Stimulated activated CD4-positive, alpha-beta T cell treated with anti-CD3 and anti-CD28 coated beads, Interleukin-12 subunit alpha, Interleukin-12 subunit beta, amount 100 ng/mL, for 24 hours (primary cell): ENCODE measurements at places on chromosomes 11 and 22.

DNA sequence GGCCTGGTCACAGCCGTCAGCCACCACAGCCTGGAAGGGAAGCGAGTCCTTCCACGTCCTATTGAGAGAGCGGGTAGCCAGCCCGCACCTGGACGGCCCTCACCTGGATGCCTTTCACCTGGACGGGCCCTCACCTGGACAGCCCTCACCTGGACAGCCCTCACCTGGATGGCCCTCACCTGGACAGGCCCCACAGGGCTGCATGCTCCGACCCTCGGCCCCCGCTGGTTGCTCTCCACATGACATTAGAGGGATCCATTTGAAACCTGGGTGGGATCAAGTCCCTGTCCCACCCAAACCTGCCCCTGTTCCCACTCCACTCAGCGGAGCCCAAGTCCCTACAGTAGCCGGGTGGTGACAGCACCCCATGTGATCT, 3.7 kb downstream of the C1QTNF6 start:
- DNase-seq: no peak

DNA sequence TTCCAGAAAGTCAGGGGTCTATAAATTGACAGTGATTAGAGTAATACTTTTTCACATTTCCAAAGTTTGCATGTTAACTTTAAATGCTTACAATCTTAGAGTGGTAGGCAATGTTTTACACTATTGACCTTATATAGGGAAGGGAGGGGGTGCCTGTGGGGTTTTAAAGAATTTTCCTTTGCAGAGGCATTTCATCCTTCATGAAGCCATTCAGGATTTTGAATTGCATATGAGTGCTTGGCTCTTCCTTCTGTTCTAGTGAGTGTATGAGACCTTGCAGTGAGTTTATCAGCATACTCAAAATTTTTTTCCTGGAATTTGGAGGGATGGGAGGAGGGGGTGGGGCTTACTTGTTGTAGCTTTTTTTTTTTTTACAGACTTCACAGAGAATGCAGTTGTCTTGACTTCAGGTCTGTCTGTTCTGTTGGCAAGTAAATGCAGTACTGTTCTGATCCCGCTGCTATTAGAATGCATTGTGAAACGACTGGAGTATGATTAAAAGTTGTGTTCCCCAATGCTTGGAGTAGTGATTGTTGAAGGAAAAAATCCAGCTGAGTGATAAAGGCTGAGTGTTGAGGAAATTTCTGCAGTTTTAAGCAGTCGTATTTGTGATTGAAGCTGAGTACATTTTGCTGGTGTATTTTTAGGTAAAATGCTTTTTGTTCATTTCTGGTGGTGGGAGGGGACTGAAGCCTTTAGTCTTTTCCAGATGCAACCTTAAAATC, 5.3 kb downstream of the MALAT1 start:
- no peak for DNase-seq

DNA sequence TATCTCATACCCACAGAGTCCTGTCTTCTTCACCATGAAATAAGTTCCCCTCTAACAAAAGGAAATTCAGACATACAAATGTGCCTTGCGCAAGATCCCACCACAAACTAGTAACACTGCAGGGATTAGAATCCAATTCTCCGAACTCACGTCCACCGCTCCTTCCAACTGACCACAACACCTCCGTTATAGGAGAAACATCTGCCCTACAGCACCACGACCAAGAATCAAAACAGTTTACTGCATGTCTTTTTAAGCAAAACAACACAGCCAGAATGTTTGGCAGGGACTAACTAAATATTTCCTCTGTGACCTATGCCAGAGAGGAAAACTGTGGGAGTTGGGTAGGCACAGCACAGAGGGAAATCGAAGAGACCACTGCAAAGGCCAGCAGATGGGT, 72.7 kb upstream of the AKIP1 start:
- DNase-seq: no peak

GRCh38 chr22:17966403-17966717, 58.0 kb downstream of the MICAL3 start:
- DNase-seq: no peak

DNA sequence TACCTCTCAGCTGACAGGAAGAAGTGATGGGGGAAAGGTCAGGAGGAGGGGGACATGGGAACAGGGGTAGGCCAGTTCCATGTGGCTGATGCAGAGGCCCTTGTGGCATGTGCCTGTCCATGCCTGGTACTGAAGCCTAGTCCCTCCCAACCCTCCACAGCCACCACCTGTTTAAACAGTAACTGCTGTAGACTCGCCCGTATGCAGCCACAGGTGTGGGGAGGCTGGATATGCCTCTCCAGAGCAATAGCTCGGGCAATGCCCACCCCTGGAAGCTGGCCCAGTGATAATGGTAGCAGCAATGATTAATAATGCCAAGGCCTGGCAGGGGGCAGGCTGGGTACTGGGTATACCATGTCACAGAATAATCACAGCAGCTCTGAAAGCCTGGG, 2.3 kb downstream of the SMTN start:
- DNase-seq: no peak

GRCh38 chr11:87804176-87804575, 371.1 kb downstream of the RAB38 start:
- DNase-seq: no peak

GRCh38 chr11:1226986-1227550, 4.2 kb downstream of the MUC5B start:
- DNase-seq: no peak

DNA sequence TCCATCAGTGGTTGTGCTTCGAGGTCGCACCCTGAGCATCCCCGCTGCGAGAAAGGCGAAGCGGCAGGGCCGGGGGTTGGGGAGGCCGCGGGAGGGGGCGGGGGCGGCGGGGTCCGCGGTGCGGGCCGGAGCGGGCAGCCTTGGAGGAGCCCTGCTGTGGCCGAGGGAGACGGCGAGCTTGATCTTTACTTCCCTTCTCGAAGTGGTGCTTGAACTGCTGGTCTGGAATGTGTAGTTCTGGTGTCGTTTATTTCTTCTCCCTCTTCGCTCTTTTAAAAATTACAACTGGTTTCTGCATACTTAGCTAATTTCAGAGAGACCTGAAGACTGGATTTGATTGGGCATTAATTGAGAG, 1.1 kb downstream of the APLP2 start:
- no peak for DNase-seq

DNA sequence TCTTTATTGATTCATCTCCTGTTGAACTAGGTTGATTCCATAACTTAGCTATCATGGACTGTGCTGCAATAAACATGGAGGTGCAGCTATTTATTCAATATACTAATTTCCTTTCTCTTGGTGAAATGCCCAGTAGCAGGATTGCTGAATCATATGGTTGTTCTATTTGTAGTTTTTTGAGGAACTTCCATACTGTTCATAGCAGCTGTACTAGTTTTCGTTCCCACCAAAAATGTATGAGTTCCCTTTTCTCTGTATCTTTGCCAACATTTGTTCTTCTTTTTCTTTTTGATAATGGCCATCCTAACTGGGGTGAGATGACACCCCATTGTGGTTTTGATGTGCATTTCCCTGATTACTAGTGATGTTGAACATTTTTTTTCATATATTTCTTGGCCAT, 87.2 kb upstream of the NAV2 start:
- DNase-seq: no peak

DNA sequence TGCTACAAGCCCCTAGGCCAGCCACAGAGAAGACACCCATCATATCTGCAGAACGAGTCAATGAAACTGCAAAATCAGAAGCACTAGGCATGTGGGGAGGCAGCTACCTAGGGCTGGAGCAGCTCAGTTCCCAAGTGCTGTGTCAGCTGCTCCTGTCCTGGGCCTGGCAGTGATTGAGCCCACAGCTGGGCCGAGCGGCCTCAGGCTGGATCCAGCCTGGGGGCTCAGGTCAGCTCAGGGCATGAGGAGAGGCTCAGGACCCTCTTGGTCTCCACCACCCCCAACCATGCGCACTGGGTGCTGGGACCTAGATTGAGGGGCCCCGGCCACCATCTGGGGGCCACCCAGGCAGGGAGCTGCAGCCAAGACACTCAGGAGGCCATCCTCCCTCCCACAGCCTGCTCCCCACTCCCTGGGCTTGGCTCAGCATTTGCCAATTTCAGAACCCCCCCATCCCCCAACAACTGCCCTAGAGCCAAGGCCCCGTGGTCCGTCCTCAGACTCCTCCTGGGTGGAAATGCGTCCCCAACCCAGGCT, 2.4 kb upstream of the TNNT3 start:
- DNase-seq: no peak

GRCh38 chr22:50727678-50728522, 10.1 kb upstream of the ACR start:
- DNase-seq: no peak

DNA sequence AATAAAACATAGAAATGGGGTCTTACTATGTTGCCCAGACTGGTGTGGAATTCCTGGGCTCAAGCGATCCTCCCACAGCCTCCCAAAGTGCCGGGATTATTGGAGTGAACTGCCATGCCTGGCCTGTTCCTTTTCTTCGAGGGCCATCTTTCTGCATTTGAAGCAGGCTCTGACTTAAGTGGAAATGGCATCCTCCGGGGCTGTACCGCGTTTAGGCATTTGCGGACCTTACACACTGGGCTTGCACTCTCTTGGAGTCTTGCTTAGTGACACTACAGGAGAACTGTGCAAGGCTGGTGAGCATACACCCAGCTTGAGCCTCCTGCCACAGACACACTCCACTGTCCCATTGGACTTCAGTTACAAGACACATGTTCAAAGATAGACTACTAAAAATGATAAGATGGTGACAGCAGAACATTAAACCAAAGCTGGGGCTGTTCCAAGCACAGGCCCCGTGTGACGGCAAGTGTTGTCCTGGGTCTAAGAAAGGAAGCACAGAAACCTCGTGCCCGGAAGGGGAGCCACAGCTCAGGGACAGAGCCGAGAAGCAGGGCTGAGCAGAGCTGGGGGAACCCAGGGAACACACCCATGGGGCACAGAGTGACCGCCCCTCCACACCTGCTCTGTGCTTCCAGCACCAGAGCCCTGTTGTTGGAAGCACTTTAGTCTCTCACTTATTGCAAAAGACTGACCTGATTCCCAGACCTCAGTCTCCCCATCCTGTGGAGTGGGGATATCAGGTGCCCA, 59.0 kb upstream of the SHANK2 start:
- no peak for DNase-seq

DNA sequence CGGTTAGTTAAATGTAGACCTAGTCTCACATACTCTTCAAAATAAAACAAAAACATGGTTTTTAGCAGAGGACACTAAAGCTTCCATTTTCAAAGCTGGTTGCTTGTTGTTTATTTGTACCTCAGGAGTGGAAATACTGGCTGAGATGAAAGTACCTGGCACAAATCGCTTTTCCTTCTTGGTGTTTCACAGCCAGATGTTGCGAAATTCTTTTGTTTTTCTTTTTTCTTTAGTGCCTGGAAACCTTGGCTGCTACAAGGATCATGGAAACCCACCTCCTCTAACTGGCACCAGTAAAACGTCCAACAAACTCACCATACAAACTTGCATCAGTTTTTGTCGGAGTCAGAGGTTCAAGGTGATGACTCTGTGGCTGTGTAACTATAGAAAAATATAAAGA, 48.3 kb downstream of the KREMEN1 start:
- no peak for DNase-seq

GRCh38 chr11:81420668-81421250, 1312.9 kb downstream of the FAM181B start:
- DNase-seq: no peak

DNA sequence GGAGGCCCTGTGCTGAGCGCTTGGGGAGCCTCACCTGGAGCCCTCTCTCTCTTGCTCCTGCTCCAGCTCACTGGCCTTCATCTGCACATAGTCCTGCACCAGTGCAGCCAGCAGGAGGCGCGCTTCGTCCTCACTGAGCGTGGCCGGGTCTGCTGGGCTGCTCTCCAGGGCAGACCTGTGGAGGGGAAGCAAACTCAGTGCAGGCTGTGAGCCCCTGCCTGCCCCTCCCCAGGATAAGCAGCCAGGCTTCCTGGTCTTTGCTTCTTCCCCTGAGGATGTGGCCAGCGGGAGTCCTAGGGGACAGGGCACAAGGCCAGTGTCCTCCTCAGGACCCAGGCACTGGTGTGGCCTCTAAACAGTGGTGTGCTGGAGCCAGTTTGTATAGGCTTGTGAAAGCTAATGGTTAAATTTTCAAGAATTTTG, 2.2 kb downstream of the CALCA start:
- DNase-seq: no peak

- DNase-seq: no peak
These were observed 333.6 kb upstream of the NCAM1 start for GRCh38 chr11:112627588-112628045.

DNA sequence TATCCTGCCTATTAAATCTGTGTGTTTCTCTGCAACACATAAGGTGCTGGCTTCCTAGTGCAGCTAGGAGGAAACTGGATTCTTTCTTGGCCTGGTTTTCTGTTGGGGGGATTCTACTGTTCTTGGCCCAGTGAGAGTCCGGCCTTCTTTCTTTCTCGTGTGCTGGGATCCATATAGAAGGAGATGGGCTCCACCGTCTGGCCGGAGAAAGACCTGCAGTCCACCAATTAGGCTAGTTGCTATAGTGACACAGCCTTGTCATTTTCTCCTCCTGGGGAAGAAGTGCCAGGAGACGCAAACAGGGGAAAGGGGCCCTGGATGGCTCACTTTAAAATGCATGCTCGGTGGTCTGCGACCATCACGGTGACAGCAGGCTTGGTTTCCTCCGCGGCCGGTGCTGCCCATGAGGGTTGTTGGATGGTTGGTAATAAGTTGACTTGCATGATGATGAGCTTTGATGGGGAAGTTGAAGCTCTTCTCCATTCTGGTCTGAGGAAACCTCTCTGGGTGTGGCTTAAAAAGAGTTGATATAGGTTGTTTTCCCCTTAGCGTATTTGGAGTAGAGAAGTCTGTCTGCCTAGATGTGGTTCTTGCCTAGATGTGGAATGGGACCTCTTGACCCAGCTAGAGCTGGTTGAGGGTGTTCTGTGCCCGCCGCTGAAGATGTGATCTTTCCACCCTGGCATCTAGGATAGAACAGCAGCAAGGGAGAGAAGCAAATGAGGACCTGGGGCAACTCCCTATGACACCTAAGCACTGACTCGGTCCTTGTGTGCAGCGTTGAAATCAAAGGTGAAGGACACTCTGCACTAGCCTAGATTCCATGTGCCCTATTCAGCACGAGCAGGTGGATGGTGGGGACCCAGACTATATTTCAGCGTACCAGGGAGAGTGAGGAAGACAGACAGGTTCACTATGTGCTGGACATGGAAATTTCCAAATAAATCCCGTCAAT, 1335.0 kb downstream of the BRD1 start:
- no peak for DNase-seq

GRCh38 chr11:118604566-118604965, 2.8 kb upstream of the PHLDB1 start:
- no peak for DNase-seq

DNA sequence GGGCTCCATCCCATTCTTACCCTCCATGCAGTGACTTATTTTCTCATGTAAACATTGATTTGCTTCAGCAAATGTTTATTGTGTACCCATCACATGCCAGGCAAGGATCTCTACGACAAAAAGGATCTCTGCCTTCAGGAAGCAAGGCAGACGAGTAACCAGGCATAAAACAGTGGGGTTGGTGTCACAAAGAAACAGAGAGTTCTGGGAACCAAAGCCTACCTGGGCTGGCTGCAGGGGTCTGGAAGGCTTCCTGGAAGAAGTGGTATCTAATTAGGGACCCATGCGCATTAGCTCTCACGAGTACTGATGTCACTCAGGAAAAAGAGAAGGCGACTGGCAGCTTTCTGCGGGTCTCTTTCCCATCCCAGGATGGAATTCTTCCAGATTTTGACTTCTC, 44.5 kb downstream of the KIAA1671 start:
- DNase-seq: no peak
